Hematopoietic multipotent progenitor cell treated with erythropoietin and hydrocortisone succinate and interleukin-3 and kit ligand, for 17 days (in vitro differentiated cells): ENCODE measurements at places on chromosomes 6 and 20.

- DNase-seq = no peak
Observed at GRCh38 chr6:47592131-47592840, 106.1 kb upstream of the ADGRF4 start.

GRCh38 chr6:100335991-100336390 lies 128.7 kb downstream of the SIM1 start:
- no peak for DNase-seq

GRCh38 chr6:130115036-130115435 lies 96.7 kb downstream of the L3MBTL3 start:
- no peak for DNase-seq

DNA sequence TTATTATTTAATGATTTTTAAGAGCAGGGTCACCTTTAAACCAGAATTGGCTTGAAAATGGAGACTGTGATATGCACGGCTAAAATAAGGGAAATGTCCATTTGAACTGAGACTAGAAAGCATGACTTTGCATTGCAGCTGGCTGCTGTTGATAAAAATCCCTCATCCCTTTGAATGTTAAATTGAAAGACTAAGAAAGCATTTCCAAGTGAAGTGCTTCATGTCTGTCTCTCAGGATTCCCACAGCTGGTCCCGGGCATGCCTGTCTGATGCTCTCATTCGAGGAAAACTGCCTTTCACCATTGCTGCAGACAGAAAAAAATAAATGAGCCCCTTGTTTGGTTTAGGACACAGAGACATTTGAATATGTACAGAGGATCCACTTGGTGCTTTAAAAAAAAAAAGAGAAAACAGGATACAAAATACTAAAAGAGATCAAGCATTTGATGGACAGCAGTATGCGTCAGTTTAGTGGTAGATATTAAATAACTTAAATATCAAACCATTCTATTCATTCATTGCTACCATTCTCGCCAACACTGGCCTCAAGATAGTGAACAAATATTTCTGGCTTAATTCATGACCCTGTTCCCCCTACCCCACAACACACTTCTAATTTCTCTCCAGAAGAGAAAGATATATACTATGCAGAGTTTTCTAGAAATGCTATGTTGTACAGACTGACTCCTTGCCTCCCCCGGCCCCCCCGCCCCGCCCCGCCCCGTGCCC lies 55.0 kb downstream of the TBC1D7 start:
- DNase-seq = peak; percentile 18

DNA sequence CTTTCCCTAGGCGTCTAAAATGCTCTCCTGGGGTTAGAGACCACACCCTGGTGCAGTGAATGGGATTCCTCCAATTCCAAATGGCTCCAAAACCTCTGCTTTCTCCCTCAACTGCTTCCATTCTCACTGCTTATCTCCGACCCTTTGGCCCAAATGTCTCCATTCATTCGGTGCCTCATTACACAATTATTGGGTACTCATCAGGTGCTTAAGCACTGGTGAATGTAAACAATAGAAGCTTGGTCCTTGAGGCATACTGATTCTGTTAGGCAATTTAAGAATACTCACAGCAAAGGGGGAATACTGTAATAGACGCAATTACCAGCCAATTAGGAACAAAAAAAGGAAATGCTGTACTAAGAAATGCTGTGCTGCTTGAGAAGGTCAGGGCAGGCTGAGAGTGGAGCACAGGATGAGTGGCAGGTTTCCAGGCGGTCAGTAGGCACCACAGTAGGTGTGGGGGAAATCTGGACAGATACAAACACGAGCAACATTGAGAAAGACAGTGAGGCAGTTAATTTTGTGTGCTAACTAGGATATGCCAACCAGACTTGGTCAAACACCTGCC lies 23.0 kb downstream of the GMDS start:
- no peak for DNase-seq

GRCh38 chr6:14533446-14533845 lies 415.9 kb downstream of the CD83 start:
- DNase-seq = no peak

GRCh38 chr20:60477958-60478357 lies 519.7 kb downstream of the CDH26 start:
- no peak for DNase-seq

DNA sequence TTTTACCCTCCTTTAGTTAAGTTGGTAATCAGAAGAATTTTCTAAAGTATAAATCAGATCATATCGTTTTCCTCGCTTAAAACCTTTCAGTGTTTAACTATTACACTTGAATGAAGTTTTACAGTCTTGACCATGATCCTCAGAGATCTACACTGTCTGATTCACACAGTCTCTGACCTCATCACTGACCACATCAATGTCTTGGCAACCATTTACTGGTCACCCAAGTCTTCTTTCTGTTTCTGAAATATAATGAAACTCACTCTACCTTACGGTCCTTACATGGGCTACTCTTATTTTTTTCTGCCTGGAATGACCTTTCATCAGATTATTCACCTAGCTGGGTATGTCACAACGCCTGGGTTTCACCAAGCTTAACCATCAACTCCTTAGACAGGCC lies 71.4 kb downstream of the ADGB start:
- DNase-seq = no peak

- DNase-seq = no peak
Observed at GRCh38 chr6:17281497-17282481, 628 bp downstream of the RBM24 start.

DNA sequence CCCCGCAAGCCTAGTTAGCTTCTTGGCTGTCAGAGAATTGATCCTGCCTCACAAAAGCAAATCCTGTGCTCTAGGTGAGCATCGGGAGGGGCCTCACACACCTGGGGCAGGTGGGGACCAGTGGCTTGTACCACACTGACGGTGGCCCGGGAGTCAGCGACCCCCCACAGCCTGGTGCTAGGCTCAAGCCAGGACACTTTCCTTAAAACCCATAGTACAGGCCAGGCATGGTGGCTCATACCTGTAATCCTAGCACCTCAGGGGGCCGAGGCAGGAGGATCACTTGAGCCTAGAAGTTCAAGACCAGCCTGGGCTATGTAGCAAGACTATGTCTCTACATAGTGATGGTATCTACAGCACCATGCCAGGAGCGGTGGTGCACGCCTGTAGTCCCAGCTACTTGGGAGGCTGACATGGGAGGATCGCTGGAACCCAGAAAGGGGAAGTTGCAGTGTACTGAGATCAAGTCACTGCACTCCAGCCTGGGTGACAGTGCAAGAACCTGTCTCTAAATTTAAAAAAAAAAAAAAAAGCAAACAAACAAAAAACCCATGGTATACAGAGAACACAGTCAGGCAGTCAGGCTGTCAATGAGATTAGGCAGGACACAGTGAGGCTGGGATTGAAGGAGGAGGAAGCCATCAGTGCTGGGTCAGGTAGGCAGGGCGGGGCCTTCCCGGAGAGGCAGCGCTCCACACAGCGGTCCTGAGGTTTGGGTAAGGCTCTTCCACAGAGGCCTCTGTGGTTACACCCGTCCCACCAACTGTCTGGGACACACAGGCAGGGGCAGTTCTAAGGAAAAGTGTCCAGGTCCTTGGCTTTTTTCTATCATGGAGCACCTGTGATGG lies 41.3 kb downstream of the SYNJ2 start:
- DNase-seq = no peak

GRCh38 chr6:36329798-36330291 lies 6.8 kb downstream of the BNIP5 start:
- DNase-seq = no peak

GRCh38 chr6:100657678-100658330 lies 193.1 kb upstream of the SIM1 start:
- peak; percentile 29 for DNase-seq

- DNase-seq = no peak
Observed at GRCh38 chr20:20793591-20793990, 81.1 kb upstream of the RALGAPA2 start.

DNA sequence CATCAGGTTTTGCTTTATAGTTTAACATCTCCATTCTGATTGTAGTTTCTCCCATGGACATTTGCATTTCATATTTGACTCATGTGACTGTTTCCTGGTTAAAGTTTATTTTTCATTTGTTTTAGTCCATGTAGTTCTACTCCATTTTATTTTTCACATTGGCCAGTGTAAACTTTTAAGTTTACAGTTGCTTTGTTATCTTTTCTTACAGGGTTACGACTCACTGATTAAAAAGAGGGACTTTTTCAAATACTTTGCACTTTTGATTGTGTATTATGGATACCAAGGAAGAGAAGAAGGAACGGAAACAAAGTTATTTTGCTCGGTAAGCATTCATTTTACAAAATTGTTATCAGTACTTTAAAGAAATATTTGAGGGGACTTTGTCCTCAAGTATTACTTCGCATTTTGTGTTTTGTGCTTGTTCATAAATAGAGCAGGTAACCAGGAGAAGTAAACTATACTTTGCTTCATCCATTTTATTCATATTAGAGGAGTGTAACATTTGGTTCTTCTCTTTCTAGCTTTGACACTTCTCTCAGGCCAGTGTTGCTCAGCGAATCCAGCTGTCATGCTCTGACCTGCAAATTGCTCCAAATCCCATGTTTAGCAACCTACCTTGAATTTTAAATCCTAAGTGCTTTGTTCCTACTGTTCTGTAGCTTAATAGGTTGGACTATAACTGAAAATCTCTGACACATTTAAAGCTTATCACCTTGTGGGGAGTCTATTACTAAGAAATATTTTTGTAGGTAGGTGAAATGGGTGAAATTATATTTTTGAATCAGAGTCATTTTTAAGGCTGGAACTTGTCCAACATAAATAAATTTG lies 24.5 kb downstream of the NCOA7 start:
- DNase-seq = no peak

DNA sequence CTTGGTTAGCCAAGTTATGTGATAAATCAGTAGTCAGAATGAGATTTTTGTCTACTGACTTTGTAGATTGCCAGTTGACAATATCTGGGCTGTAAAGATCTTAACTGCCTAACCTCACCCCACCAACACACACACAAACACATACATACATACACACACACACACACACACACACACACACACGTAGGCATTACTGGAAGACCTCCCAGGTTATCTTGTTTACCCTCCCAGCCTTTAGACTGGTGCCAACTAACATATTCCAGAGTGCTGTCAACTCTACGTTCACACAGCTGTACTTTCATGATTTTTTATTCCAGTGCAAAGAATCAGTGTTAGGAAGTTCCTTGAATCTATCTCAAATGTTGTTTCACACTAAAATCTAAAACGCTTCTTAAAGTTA lies 38.9 kb downstream of the BMP5 start:
- no peak for DNase-seq

DNA sequence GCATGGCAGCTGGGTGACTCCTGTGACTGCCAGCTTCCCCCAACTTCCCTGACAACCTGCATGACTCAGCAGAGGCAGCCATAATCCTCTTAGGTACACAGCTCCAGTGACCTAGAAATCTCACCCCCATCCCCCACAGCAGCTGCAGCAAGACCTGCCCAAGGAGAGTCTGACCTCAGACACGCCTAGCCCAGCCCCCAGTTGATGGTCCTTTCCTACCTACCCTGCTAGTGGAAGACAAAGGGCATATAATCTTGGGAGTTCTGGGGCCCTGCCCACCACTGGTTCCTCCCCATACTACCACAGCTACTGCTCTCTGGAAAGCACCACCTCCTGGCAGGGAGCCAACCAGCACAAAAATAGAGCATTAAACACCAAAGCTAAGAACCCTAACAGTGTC lies 90.2 kb downstream of the F13A1 start:
- no peak for DNase-seq

- DNase-seq = no peak
Observed at GRCh38 chr20:5143851-5144250, 17.0 kb downstream of the CDS2 start.

DNA sequence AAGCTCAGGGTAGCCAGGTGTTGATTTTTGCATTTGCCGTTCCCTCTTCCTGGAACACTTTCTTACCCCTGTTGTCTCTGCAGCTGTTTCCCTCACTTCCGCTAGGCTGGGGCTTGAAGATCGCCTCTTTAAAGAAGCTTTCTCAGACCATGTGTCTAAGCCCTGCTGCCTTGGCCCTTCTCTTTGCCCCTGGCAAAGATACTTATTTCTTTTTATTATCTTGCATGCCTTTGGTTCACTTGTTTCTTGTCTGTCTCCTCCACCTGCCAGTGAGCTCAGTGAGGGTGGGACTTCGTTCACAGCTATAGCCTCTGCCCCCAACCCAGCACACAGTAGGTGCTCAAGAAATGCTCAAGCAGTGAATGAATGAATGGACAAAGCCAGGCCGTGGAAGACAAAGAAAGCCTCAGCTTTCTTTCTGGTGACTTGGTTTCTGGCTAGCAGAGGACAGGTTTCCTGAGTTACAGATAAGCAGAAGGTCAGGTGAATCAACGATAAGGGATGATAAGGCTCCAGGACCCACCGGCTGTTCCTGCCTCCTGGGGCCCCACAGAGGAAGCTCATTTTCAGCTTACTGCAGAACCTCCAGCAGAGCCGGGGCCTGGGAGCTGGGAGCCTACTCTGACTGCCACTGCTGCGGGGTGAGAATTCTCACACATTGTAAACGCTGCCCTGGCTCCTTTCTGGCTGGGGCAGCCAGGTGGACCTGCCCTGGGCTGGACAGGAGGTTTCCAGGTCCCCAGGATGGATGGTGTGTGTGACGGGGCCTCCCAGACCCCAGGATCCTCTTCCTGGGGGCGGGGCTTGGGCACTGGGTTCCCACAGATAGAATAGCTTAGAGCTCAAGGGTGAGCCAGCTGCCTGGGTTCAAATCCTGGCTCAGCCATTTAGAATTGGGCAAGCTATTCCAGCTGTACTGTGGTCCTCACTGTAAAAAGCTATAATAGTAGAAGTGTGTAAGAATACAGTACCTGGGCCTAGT lies 29.8 kb downstream of the SNAI1 start:
- DNase-seq = no peak

GRCh38 chr6:41811095-41811494 lies 23.6 kb downstream of the TOMM6 start:
- no peak for DNase-seq

DNA sequence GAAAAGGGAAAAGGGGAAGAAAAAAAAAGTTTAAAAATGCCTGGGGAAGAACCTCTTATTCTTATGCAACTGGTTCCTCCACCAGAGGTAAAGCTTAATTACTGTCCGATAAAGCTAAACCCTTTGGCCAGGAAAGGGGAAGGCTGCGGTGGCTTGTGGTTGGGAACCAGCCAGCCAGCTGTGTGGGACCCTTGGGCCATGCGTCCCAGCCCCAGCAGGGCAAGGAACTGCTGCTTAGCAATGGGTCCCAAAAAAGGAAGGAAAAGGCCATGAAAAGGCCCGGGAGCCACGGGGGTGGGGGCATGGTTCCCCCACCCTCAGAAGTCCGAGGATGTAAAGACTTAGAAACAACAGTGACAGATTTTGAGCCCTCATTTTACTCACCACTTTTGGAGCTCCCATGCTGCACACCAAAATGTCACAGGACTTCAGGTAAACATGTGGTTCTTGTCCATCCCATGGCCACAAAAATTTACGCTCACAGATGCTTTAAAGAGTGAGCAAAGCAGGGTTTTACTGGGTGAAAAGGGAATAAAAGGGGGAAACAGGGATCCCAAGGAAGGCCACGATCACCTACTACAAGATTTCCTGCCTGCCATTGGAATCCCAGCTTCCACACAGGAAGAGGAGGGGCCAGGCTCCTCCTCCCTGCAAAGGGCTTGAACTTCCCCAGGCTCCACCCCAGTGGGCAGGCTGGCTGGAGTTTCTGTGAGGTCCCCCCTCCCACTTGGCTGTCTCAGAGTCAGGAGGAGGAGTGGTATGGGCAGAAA lies 1234.7 kb upstream of the GJE1 start:
- DNase-seq = no peak
